ENCODE measurements at places on chromosomes 3 and 15.

DNA sequence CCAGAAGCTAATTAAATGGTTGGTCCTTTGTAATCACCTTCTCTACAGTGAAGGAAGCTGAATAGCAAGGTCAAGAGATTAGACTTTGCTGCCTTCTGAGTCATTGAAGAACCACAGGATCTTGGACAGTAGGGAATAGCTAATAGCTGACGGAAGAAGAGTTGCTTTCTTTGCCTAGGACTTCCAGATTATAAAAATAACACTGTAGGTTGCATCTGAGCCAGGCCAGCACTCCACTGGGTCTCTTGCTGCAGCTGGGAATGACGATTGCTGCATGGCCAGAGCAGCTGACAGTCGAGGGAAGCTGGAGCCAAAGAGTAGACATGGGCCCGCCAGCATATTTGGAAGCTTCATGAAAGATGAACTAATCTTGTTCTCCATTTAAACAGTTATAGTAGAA is 81.5 kb upstream of the KCNMB2 start:
- no peak for DNase-seq

DNA sequence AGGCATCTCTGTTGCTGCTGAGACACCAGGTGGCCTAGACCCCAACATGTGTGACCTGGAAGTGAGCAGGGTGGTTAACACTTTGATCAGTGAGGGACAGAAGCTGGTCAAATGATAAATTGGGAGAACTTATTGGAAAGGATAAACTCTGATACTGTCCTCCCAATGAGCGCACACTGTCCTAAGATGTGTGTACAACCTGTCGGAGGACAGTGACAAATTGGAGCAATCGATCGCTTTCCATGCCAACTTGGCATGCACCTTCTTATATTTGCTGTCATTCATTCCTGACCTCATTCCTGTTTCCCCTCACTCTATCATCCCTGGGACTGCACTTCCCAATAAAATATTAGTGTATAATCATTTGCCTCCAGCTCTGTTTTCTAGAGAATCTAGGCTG is 198.7 kb upstream of the PROK2 start:
- DNase-seq, result no peak

DNA sequence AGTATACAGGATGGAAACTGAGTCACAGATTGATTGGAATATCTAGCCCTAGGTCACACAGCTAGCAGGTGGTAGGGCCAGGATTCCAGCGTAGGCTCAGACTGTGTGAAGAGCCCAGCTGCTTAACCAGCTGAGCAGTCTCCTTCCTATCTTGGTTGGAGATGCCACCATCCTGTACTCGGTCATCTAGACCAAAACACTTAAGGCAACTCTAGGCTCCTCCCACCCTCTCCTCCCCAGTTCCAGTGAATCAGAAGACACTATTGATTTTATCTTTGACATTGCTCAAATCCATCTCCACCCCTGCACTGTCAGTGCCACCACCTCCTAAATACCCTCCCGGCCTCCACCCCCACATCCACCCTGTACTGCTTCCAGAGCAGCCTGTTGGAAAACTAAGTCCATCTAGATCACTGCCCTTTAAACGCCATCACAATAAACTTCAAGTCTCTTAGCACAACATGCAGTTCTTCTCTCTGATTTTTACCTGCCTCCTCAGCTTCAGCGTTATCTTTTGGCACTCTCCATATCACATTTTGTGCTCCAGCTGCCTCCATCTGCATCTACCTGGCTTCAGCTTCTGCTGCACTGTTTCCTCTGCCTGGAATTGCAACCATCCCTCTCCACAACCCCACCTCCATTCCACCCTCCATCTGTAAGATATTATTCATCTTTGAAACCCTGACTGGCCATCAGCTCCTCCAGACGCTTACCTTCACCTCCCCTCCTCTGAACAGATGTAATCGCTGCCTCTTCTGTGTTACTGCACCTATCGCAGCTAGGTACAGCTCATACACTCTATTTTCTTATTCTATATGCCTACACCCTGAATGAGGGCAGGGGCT is 86.8 kb upstream of the ACP3 start:
- DNase-seq, result no peak

GRCh38 chr3:48411606-48412374 is 18.1 kb downstream of the PLXNB1 start:
- no peak for DNase-seq

DNA sequence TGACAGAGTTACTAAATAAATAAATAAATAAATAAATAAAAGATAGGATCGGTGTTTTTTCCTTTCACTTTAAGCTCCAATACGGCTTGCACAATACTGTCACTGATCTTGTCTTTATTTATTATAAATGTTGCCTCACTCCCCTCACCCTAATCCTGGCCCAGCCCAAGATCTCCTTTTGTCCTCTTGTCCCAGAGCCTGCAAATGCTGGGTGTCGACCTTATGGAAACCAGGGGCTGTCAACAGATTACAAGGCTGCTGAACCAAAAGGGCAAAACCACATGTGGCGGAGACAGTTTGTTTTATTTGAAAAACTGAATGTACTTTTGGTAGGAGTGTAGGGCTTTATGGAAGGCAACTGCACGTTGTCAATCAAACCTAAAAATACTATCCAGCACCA is 75.9 kb downstream of the RFTN1 start:
- DNase-seq, result no peak

DNA sequence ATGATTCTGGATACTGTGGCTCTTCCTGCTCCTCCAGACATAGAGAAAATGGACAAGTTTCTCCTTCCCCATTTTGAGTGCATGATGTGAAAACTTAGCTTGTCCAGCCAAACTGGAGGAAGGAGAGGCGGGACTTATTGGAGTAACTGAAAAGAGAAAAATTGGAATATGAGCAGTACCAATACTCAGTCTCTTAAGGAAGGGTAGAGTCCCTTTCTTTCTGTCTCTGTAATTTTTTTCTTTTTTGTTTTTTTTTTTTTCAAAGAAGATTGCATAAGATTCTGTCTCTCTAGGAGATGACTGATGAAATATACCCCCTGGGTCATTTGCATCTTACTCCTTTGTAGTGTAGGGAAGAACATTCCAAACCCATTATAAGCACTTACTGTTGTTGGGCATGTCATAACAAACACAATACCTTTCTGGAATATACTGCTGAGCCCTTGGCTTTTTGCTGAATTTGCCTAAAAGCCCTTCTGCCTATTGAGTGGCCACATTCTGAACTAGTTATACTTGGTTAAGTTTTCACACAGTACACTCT is 498.1 kb upstream of the TPRG1 start:
- DNase-seq, result no peak

DNA sequence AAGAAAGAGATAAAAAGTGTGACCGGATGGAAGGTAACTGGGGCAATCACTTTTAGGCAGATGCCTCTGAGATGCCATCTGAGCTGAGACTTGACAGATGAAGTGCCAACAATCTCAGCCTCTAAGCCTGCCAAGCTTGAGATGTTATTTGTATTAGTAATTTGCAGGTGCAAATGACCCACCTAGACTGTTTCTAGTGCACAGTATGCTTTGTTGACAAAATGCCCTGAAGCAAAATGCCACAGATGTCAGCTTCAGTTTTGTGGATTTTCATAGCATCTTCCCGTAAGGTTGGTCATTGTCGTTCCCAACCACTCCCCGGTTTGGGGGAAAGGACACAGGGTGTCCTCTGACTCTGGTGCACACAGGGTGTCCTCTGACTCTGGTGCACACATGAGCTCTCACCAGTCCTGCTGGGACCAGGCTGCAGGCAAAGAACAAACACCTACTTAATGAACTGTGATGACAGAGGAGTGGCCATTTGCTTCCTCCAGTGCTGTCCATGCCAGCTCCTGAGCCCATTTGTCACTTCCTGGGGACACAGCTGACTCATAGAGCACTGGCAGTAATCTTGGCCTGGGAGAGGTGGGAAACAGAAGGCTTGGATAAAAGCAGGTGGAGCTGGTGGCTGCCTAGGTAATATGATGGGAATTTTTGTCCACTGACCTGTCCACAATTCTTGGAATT is 16.7 kb upstream of the PPP1R2 start:
- no peak for DNase-seq

DNA sequence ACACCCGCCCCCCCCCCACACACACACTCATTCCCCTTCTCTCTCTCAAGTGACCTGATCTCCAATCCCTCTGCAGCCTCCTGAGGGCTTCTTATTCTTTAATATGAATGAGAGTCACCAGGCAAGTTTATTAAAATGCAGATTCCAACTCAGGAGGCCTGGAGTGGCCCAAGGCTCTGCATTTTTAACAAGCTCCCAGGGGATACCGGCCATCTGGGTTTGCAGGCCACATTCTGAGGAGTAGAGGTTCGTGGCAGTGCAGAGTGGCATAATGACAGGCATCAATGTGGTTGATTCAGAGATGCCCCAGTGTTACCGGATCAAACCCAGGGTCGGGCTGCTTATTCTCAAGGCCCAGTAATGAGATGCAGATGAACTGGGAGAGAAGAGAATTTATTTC is 18.9 kb downstream of the EIF1B start:
- DNase-seq, result no peak

- DNase-seq, result no peak
These were observed 64.9 kb upstream of the PIK3R4 start for GRCh38 chr3:130811557-130811956.

GRCh38 chr3:18445401-18446148 is 20.4 kb upstream of the SATB1 start:
- no peak for DNase-seq

- no peak for DNase-seq
These were observed 36.5 kb downstream of the ANAPC13 start for GRCh38 chr3:134449277-134449676.

DNA sequence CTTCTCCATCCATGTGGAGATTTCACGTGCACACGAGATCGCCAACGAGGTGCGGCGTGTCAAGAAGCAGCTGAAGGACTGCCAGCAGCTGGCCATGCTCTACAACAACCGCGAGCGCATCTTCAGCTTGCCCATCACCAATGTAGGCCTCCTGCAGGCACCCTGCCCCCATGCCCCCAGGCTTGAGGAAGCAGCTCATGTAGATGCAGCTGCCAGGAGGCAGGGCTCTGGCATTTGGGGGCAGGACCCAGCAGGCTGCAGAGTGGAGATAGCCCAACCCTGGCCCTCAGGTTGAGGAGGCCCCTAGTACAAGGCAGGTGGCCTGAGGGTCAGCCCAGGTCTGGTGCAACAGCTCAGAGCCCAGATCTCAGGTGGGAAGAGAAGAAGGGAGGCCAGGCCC is 36.4 kb downstream of the DNAH1 start:
- no peak for DNase-seq

GRCh38 chr15:63334821-63335220 is 46.8 kb downstream of the CA12 start:
- DNase-seq, result no peak

GRCh38 chr3:71208211-71209095 is 375.1 kb downstream of the FOXP1 start:
- no peak for DNase-seq

DNA sequence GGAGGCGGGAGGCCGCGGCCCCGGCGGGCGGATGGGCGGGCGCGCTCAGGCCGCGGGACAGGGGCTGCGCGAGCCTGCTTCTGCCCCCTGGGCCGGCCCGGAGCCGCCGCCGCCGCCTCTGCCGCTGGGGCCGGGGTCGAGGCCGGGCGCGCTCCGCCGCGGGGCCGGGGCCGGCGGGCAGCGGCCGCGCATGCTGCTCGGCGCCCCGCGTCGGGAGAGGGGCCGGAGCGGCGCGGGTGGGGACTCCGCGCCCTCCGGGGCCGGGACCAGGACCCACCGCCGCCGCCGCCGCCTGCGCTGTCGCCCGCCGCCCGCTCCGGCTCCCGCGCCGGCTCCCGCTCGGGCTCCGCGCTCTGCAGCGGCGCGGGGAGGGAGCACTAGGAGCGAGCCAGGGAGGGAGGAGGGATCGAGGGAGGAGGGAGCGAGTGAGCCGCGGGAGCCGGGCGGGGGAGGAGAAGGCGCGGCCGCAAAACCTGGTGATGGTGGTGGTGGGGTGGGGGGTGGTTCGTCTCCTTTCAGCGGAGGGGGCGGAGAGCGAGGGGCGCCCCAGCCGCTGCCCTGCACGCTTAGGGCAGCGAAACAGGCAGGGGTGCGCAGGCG is at the start of gene LINGO1:
TSS of gene LINGO1 (minus strand) at position 379 of the 600 bp plus-strand sequence. CDS start 597 bp downstream, outside the sequence.
- DNase-seq, result no peak

GRCh38 chr3:4320096-4320911 is 17.1 kb downstream of the SETMAR start:
- DNase-seq, result no peak

GRCh38 chr15:45201869-45202268 is 14.1 kb upstream of the SHF start:
- DNase-seq, result no peak

DNA sequence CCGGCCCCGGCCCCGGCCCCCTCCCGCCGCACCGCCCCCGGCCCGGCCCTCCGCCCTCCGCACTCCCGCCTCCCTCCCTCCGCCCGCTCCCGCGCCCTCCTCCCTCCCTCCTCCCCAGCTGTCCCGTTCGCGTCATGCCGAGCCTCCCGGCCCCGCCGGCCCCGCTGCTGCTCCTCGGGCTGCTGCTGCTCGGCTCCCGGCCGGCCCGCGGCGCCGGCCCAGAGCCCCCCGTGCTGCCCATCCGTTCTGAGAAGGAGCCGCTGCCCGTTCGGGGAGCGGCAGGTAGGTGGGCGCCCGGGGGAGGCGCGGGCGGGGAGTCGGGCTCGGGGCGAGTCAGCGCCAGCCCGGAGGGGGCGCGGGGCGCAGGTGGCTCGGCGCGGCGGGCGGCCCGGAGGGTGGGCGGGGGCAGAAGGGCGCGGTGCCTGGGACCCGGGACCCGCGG is 352 bp downstream of the CHRD start:
- no peak for DNase-seq
